ENCODE measurements at places on chromosomes 2 and 18.

DNA sequence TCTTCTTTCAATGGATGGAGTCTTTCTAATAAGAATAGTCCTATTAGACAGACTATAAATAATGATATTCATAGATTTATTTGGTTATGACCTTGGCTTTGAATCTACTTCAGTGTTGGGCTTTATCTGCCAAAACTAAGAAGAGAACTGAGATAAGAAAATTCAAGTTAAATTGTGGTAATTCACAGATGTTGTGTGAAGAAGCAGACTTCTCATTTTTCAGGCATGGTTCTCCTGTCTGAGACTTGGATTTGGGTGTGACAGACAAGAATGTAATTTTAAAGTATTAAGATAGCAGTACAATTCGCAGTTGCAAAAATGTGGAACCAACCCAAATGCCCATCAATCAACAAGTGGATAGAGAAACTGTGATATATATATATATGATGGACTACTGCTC, 124.7 kb downstream of the QPCT start:
- DNase-seq = no peak

GRCh38 chr2:3294069-3294468, 83.5 kb downstream of the EIPR1 start:
- no peak for DNase-seq

DNA sequence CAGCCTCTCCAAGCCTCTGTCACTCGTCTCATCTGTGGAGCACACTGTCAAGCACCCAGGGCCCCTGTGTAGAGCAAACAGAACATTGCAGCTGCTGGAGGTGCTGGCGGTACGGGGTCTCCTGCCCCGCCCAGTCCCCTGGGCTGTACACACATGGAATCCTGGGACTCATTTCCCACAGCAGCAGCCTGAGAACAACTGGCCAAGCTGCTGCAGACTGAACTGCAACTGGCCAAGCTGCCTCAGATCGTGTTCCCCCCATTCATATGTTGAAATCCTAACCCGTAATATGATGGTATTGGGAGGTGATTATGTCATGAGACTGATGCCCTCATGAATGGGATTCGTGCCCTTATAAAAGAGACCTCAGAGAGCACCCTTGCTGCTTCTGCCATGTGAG, 130.5 kb downstream of the NCK2 start:
- DNase-seq = no peak

DNA sequence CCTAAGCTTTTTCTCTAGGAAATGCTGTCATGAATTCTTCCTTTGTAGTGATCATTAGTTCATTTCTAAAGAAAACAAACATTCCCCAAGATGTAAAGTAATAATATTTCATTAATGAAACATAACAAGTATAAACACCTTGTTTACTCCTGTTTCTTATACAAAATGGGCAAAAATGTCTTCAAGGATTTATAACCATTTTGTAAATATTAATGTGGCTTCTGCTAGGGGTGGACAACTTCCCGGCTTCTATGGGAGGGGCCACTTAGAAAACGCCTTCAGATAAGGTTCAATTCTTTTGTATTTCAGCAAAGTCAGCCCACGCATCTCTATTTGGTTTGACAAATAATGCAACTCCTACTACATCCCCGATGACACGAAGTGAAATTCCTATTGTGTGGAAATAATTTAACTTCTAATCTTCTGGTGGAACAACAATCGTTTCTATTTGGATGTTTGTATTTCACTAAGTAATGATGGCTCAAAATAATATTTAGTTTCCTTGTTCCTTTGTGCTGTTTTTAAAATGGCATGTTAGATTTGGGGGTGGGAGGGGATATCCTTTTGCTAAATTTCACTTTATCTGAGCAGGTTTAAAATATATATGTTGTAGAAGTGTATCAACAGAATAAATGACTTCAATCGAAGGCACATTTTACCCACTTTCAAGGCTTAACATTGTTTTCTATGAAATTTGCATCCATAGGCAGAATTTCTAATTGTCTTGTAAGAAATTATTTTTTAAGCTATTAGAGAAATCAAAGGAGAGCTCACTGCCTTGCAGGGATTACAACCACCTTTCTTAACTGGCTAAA, 14.7 kb upstream of the HOXD1 start:
- no peak for DNase-seq

GRCh38 chr2:27863146-27863545, 27.0 kb downstream of the RBKS start:
- DNase-seq = no peak

Data from non-pigmented ciliary epithelial cell (primary cell).